Hepatic stellate cell (primary cell): ENCODE measurements at places on chromosomes 1 and 21.
A peak's percentile ranks its signal among the peaks of the same experiment; 100 is the strongest.

GRCh38 chr21:45804809-45805313 lies 161.3 kb downstream of the PCBP3 start:
- no peak for DNase-seq

GRCh38 chr1:225655509-225656258 lies 2.8 kb upstream of the ENAH start:
- DNase-seq: peak; percentile 80

- DNase-seq: peak; percentile 17
Measured at GRCh38 chr1:38500352-38500751, 359.2 kb downstream of the RRAGC start.

DNA sequence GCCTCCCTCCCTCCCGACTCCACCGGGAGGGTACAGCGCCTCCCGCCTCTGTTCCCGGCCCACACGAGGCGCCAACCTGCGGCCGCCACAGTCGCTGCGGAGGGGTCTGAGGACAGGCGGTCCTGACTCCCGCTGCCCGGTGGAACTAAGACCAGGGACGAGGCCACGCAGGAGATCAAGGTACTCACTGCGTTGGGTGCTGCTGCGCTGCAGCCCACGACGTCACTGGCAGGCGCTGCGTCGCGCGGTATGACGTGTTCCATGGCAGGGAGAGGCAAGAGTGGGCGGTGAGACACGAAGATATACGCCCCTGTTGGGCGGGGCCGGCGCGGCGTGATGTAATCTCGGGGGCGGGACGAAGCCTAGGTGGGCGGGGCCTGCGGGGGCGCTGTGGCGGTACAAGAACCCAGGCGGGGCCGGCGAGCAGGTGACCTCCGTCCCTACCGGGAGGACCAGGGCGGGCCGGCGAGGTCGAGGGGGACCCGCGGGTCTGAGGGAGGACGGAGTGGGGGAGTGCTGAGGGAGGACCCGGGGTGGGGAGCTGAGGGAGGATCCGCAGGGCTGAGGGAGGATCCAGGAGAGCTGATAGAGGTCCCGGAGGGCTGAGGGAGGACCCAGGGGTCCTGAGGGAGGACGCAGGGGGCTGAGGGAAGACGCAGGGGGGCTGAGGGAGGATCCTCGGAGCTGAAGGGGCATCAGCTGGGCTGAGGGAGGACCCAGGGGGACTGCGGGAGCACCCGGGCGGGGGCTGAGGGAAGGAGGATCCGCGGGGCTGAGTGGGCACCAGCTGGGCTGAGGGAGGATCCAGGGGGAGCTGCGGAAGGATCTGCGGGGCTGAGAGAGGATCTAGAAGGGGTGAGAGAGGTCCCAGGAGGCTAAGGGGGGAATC lies at the start of gene MRPL55:
Gene MRPL55, minus strand, starts transcription at position 227 of the 889 bp plus-strand sequence. CDS start 1,039 bp downstream, outside the sequence.
- DNase-seq: peak; percentile 96

GRCh38 chr1:185942961-185943360 lies 208.8 kb downstream of the HMCN1 start:
- DNase-seq: no peak

GRCh38 chr21:44736291-44737004 lies 25.1 kb upstream of the TSPEAR start:
- DNase-seq: no peak

DNA sequence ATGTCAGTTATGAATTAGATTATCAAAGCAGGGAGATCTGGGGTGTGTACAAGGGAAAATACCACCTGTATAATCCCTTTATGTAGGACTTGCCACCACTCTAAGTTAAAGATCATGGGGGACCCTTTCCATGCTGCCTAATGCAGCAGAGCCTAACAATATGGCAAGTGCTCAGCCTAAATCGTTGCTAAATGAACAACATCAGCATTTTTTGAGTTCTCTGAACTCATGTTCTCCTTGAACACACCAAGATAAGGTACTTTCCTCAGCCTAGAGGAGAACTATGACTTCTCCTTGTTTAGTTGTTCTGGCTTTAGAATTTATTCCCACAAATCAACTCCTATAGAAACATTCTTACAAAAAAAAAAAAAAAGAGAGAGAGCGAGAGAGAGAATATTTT lies 177.0 kb downstream of the DUSP10 start:
- DNase-seq: no peak

GRCh38 chr1:93605026-93605568 lies 76.5 kb downstream of the BCAR3 start:
- no peak for DNase-seq

GRCh38 chr1:32055416-32055815 lies 17.3 kb upstream of the TMEM39B start:
- DNase-seq: no peak

GRCh38 chr21:15932726-15933125 lies 202.9 kb downstream of the USP25 start:
- DNase-seq: no peak

GRCh38 chr1:8293118-8293517 lies 24.8 kb upstream of the SLC45A1 start:
- no peak for DNase-seq

- no peak for DNase-seq
Measured at GRCh38 chr1:22104094-22104493, 38.8 kb downstream of the WNT4 start.

- DNase-seq: no peak
Measured at GRCh38 chr1:203227371-203228083, 1.9 kb downstream of the CHIT1 start.

DNA sequence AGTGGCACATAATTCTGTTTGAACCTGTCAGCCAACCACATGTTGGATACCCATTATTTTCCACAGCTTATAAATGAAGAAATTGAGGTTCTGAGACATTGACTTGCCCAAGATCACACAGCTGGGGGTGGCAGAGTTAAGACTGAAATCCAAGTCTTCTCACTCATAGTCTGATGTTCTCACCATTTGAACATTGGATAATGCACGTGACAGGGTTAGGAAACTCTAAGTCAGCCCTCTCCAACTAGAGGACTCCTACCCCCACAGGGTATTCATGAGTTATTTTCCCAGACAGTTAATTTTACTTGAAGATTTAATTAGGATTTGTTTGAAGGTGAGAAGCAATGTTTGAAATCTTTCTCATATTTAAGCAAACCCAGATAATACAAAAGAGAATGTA lies 38.1 kb upstream of the C1orf105 start:
- no peak for DNase-seq

GRCh38 chr1:41340655-41341364 lies 20.4 kb upstream of the FOXO6 start:
- no peak for DNase-seq

GRCh38 chr1:158799689-158800088 lies 18.7 kb upstream of the OR6N2 start:
- no peak for DNase-seq

DNA sequence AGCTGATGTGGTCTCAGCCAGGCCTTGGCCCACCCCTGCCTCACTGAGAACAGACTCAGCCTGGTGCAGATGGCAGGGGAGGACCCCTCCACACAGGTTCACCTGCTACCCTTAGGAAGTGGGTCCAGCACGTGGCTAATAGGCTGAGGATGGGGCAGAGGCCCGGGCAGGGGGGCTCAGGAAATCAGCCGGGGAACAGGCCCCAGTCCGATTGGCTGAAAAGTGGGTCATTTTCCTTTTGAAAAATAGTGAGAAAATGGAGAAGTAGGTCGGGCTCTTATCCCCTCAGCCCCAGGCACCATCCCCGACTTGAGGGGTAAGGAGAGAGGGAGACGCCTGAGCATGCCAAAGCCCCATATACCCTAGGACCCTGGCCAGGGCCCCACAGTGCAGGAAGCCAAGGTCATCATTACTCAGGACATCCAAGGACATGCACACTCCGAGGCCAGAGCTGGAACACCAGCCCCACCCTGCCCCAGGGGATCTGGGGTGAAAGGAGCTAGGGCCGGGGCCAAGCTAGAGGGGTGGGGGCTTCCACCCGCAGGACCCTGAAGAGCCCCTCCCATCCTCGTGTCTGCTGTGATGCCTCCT lies 11.0 kb downstream of the DLGAP3 start:
- DNase-seq: no peak

- DNase-seq: no peak
Measured at GRCh38 chr1:78267513-78268218, 221.9 kb downstream of the GIPC2 start.

DNA sequence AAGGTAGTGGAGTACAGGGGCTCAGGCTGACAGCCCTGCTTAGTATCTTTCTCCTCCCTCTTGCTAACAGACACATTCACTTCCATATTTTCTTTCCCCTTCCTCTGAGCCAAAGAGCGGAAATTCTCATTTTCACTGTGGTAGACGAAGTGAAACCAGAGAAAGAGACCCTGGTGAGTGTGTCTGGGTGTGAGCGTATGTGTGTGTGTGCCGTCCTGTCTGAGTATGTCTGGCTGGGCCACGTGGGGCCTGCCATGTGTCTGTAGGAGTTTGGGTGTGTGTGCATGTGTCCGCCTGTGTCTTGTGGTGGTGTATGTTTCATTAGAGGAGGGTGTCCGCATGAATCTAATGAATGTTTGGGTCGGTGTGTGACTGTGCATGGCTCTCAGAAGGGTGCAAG lies 1.7 kb downstream of the COL8A2 start:
- no peak for DNase-seq

DNA sequence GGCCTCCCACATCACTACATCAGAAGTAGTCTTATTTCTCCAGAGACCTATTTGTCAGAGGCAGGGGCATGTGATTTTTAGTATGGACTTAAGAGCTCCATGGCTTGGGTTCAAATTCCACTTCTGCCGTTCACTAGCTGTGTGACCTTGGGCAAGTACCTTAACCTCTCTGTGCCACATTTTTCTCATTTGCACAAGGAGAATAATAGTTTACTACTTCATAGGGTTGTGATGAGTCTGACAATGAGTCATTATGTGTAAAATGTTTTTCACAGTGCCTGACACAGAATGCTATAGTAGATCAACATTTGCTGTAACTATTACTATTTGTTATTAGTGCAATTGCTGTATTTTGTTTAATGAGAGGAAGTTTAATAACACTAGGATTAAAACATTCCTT lies 200.6 kb downstream of the PRDM2 start:
- no peak for DNase-seq

- DNase-seq: no peak
Measured at GRCh38 chr1:104706631-104707147, 957.0 kb downstream of the AMY1C start.

- DNase-seq: no peak
Measured at GRCh38 chr1:229379846-229380245, 37.0 kb upstream of the CCSAP start.

GRCh38 chr1:198295225-198295624 lies 138.4 kb downstream of the NEK7 start:
- DNase-seq: no peak

- DNase-seq: no peak
Measured at GRCh38 chr1:220278991-220279390, 6.7 kb upstream of the RAB3GAP2 start.

GRCh38 chr1:64484651-64485050 lies 14.7 kb downstream of the CACHD1 start:
- no peak for DNase-seq

DNA sequence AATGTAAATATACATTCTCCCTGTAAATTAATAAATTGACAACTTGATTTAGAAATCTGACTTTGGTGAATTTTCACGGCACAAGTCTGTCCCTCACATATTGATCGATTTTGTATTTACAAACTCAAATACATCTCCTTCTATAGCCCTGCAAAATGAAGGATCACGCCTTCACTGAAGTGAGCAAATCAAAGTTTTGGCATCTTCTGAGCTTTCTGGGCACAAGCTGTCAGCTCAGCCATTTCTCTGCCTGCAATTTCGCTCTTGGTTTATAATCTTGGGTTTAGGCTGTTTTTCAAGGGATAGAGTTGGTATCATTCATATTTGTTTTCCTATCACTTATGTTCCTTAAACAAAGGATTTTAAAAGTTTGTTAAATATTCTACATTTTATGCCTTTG lies 25.8 kb downstream of the ANP32E start:
- no peak for DNase-seq

DNA sequence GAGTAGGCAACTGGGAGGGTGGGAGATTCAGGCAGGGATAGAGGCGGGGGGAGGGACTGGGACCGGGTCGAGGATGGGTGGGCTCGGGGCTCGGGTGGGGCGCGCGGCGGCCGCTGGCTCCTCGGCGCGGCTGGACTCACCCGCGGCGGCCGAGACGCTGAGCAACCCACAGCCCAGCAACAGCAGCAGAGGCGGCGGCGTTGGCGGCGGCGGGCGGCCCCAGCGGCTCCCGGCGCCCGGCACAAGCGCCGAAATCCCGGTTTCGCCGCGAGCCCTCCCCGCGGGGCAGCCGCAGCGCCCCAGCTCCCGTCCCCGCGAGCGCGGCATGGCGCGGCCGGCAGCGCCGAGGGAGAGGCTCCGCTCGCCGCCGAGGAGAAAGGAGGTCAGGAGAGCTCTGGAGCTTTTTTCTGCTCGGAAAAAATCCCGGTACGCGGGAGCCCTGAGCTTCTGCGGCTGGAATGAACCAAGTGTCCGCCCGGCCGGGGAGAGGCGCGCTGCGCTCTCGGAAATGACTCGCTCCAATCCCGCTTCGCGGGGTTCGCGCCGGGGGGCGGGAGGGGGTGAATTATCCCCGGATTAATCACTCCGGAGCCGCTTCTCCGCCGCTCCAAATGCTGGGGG lies at the start of gene CSMD2:
Gene CSMD2, minus strand, starts transcription at position 460 of the 621 bp plus-strand sequence. Its CDS starts 133 bp downstream, at position 327.
- peak; percentile 35 for DNase-seq

DNA sequence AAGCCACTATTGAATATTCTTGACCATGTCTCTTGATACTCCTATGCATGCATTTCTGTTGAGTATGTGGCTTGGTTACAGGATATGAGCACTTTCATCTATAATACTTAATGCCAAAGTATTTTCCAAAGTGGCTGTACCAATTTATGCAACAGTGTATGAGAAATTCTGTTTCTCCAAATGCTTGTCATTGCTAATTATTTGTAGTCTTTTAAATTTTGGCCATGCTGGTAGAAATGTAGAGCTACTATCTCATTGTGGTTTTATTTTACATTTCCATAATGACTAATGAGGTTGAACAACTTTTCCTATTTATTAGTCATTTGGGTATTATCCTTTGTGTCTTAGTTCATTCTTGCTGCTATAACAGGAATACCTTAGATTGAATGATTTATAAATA lies 71.4 kb upstream of the TSPAN2 start:
- no peak for DNase-seq

GRCh38 chr1:84339503-84339902 lies 38.0 kb downstream of the SAMD13 start:
- no peak for DNase-seq

- DNase-seq: no peak
Measured at GRCh38 chr1:101364370-101365120, 127.7 kb downstream of the S1PR1 start.

GRCh38 chr1:36397083-36397377 lies 678 bp downstream of the LSM10 start:
- no peak for DNase-seq

- no peak for DNase-seq
Measured at GRCh38 chr1:196152975-196153374, 455.3 kb downstream of the KCNT2 start.

DNA sequence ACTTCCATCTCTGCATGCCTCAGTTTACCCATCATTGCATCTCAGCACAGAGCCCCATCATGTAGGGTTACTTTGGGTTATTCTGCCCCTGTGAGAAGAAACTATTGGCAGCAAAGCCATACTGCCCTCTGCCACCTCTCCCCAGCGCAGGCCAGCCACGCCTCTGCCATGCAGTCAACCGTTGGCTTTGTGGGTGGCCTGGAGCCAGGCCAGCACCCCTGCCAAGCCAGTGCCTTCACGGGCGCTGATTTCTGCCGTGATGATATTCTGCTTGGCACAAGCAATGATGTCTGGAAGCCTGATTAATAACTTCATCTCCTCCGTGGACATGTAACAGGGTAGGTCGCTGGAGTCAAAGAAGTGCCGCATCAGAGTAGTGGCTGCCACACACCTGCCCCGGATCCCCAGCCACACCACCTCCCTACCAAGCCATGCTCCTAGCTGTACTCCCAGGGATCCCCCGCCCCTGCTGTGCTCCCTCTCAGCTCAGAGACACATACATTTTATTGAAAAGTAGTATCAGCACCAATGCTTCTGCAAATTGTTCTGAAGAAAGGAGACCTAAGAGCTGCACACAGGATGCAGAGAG lies 15.0 kb upstream of the CEP85 start:
- DNase-seq: no peak

- DNase-seq: peak; percentile 91
Measured at GRCh38 chr1:6245086-6245868, 1.3 kb downstream of the HES3 start.
